ENCODE measurements at places on chromosomes 6 and 20.

DNA sequence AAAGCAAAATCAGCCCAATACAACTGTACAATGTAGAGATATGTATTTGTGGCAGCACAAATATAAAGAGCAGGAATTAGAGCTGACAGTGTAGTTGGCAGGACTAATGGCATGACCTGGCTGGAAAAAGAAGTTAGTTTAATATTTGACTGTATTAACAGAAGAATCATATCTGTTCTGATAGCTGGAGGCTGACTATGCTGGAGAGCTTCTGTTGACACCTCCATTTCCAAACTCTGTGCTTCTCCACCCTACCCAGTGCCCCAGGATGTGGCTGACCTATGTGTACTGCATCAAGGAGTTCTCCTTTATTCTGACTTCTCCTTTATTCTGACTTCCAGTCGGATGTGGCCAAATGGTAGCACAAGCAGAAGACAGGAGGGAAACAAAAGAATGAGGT is 299.3 kb downstream of the PKHD1 start:
- DNase-seq, result no peak

GRCh38 chr20:63626424-63627128 is at the start of gene GMEB2:
GMEB2 (minus strand) TSS chr20:63627101; CDS start chr20:63619397, 7,704 bp downstream.
- no peak for DNase-seq

DNA sequence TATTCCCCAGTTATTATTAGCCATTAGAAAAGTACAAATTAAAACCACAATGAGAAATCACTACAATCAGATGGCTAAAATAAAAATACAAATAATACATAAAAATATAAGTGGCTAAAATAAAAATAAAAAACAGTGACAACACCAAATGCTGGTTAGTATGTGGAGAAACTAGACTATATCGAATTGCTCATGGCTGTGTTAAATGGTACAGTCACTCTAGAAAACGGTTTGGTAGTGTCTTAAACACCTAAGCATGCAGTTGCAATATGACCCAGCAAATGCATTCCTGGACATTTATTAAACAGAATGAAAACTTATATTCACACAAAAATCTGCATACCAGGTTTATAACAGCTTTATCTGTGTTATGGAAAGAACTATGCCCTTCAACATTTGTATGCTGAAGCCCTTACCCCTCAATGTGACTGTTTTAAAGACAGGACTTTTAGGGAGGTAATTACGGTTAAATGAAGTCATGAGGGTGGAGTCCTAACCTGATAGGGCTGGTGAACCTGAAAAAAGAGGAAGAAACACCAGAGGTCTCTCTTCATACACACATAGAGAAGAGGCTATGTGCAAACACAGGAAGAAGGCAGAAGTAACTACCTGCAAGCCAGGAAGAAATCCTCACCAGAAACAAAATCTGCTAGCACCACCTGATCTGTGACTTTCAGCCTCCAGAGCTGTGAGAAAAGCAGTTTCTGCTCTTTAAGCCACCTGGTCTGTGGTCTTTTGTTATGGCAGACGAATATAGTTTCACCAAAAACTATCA is 84.9 kb downstream of the ASCC3 start:
- no peak for DNase-seq

- no peak for DNase-seq
Observed at GRCh38 chr20:15251171-15251570, 913.8 kb upstream of the FLRT3 start.

GRCh38 chr20:16708602-16709001 is 21.2 kb upstream of the SNRPB2 start:
- no peak for DNase-seq

GRCh38 chr6:121441477-121441876 is 6.0 kb downstream of the GJA1 start:
- no peak for DNase-seq

All from stimulated activated CD8-positive, alpha-beta memory T cell treated with anti-CD3 and anti-CD28 coated beads, Interleukin-15, amount 100 ng/mL, for 24 hours (primary cell).